ENCODE measurements at places on chromosomes 6 and 20.

GRCh38 chr6:49550492-49551077, at the start of gene C6orf141:
C6orf141 (plus strand) TSS chr6:49550668; CDS start chr6:49550793, 125 bp downstream.
- peak; percentile 65 for DNase-seq

GRCh38 chr6:19632786-19633185, 204.4 kb upstream of the ID4 start:
- no peak for DNase-seq

DNA sequence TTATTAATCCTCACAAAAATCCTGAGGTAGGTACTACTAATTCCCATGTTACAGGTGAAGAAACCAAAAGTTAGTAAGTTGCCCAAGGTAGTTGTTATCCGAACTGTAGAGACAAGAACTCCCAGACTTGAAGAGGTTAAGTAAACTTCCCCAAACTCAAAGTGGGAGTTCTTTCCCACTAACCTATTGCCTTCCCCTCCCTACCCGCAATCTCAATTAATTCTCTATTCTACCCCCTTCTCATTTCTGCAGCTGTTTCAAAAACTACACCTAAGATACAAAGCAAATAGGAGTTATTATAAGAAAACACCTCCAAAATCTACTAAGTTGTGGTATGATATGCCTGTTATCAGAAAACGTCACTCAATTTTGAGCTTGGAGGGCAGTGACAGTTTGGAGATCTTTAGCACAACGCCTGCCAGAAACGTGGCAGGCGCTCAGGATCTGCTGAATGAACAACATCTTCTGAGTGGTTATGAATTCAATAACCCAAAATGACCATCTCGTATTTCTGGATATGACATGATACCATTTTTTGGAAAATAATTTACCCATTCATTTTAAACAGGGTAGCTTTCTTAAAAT, 7.1 kb downstream of the CSNK2A1 start:
- no peak for DNase-seq

DNA sequence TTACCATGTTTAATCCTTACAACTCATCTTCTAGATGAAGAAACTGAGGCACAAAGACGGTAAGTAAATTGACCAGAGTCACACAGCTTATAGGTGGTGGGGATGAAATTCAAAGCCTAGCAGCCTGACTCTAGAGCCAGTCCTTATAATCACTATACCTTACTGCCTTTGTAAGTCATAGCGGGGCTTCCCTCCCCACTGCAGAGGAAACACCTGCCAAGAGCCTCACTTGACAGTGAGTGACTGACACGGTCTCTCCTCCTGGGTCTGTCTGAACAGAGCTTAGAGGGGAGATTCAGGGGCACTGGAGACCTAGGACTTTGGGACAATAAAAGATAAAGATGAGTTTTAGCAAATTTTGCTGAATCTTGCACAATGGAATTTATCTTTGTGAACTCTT, 12.8 kb downstream of the SUN5 start:
- no peak for DNase-seq

DNA sequence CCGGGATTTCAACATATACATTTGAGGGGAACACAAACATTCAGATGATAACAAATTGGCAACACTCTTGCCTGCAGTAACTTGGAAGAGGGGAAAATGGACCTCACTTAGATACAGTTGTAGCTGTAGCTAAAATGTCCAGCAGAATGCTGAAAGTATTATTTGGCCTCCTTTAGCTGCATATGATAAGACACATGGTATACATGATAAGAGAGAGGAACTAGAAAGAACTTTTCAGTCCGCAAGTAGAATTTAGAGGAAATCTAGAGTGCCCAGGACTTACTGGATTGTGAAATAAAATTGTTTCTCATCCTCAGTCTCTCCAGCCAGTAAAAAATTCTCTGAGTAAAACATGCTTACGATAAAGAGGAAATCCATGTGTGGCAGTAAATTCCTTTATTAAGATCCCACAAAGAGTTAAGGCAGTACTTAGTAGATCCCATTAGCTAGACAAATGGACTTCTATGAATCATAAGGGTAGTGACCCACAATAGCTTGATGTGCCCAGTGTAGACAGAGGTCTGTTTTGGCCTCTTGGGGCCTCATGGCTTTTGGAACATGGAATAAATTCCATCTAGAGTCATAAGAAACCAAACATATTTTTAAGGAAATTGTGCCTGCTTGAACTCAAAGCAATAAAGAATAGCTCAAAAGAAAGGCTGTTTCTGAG, 87.9 kb upstream of the RBM24 start:
- DNase-seq, result no peak

GRCh38 chr6:71080133-71080532, 123.3 kb upstream of the B3GAT2 start:
- DNase-seq, result no peak

GRCh38 chr6:168711666-168712300, 270.8 kb downstream of the SMOC2 start:
- no peak for DNase-seq

Measured in ELR (cell line).